Stimulated activated CD4-positive, alpha-beta T cell treated with anti-CD3 and anti-CD28 coated beads, Interleukin-4, amount 100 ng/mL, for 48 hours (primary cell): ENCODE measurements at places on chromosomes 12 and 14.

- no peak for DNase-seq
Measured at GRCh38 chr14:97268097-97268496, 470.9 kb downstream of the VRK1 start.

GRCh38 chr12:80053051-80053790, 46.1 kb upstream of the OTOGL start:
- no peak for DNase-seq

GRCh38 chr14:67389275-67389674, 22.7 kb downstream of the PLEK2 start:
- DNase-seq: no peak

GRCh38 chr14:70265422-70265821, 76.7 kb upstream of the SLC8A3 start:
- no peak for DNase-seq

DNA sequence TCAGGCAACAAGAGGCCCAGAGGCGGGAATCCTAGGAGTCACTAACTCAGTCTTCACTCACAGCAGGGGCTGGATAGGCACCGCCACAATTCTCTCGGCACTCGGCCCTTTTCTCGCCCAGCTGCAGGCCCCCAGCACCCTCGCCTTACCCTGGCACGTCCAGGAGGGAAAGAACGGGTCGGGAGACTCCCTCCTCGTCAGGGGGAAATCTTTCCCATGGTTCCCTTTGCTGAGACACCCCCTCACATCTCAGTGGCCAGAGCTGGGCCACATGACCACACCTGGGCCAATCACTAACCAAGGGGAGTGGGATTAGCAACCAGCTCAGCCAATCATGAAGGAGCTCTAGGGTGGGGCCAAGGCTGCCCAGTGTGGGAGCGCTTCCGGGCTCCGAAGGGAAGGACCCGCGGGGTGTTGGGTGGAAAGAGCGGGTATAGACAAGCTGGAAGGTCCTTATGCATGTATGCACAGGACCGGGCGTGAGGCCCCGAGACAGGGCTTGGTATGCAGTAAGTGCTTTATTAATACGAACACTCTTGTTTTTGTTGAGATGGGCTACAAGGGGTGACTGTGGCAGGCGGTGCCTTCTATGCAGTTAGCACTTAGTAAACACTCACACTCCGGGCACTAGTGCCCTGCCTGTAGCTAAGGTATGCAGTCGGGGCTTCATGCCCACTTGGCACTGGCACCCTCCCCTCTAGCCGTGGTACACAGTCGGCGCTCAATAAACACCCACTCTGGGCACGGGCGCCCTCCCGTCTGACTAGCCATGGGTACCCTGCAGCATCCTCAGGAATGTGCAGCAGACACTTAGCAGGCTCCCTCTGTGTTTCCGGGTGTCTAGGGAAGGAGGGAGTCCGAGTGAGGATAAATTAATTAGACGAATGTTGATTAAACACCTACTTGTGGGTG, 40.3 kb downstream of the ADGRD1 start:
- no peak for DNase-seq

DNA sequence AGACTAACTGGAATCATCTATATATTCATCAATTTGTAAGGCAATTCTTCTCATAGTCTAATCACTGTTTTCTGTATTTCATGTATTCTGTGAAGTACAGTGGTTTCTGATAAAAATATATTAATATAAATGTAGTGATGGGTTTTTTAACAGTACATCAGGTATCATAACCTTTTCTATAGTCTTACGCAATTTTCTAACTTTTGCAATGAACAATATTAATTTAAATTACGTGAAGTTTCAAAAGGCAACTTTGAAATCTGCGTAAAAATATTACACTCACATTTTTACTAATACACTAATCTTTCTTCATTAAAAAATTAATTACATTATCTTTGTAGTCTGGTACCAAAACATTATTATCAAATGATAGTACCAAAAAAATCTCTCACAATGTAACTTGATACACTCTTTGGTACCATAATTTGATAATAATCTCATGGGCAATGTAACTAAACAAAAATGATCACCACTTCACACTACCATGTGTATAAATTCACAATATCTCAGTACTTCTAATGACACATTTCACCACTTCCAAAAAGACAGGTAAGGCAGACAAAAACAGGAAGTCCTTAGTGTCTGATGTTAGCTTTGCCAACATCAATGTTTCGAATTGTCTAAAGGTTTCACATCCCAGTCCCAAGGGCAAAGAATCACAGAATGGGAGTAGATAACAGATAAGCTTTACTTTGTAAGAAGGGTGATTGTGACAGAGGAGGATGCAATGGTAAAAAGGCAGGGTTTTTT, 8.7 kb downstream of the DNAI7 start:
- DNase-seq: no peak

DNA sequence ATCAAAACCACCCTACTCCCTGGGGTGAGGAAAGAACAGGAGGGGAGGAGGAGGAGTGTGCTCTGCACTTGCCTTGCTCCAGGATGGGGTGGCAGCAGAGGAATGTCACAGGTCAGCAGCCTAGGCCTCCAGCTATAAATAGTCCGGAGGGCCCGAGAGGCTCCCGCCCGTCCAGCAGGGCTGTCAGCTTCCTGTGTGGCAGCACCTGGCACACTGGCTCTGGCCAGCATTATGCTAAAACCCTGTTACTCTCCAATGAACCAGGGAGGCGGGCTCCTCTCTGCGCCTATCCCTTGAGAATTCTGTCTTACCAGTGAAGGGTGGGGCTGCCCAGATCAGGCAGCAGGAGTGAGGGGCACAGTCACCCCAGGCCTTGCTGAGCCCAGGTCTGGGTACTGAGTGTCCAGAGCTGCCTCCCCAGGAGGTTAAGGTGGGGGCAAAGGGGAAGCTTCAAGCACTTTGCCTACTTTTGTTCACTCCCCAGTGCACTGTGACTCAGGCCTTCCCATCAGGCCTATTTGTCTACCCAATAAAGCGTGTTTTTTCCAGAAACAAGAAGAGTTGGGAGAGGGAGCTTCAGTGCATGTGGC, 1.2 kb upstream of the COX14 start:
- DNase-seq: no peak

- DNase-seq: no peak
Measured at GRCh38 chr14:53545217-53545616, 392.1 kb upstream of the DDHD1 start.

DNA sequence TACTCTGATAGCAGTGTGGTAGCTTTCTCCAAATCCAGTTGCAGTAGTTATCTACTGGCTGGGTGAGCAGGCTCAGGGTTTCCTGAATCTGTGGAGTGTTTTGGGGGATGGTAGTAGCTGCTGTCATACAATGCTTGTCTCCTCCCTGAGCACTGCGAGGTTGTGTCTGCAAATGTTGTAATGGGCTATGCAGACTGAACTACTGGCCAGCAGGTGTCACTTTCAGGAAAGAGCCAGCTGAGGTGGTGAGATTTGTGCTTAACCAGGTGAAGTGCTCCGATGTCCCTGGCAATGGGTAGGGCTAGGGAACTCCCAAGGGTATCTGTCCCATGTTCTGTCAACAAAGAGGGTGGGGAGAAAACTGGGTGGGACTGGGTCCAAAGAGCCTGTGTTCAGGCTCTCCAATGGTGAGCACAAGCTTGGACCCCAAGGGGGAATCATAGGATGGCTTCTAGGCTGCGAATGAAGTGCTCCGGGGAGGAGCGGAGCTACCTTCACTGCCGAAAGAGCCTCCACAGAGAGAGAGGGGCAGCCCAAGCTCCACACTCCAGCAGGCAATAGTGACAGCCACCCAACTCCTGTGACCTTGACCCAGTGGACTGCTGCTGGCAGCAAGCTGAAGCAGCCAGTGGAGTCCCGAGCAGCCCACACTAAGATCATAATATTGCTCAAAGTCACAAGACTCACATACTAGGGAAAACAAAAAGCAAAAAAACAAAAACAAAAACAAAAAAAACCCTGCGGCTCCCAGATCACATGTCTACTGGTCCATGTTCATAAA, 1324.0 kb upstream of the USP15 start:
- DNase-seq: no peak

DNA sequence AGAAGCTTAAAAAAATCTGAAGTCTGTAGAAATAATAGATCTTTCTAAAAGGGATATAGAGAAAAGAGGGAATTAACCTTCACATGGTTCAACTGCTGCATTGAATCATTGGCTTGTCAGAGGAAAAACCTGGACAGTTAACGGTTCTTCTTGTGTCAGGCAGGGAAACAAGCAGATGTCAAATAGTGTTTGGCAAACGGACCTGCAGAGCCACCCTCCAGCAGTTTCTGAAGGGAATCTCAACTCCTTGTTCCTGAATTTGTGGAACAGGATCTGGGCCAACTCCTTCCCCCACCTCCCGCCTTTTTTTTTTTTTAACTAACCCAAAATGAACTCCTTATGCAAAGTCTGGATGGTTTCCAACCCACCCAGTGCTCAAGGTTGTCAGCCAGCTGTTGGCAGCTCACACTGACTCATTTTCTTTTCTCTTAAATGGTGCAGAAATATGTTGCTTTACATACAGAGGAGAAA, 187.3 kb downstream of the CAND1 start:
- no peak for DNase-seq

GRCh38 chr14:55585854-55586253, 5.8 kb downstream of the KTN1 start:
- DNase-seq: no peak

DNA sequence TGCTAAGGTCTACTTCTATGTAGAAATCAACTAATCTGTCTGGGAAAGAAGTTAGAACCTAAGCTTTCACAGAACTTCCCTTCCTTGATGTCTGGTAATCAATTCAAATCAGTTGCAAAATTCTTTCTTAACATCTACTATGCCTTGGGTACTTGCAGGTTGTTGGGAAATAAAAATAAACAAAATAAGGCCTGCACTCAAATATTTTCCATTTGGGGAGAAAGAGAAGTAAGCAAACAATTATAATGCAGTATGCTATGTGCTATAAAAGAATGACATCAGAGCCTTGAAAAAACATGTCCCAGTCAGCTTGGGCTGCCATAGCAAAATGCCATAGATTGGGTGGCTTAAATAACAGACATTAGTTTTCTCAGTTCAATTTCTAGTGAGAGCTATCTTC, 425.9 kb upstream of the DCN start:
- DNase-seq: no peak

- DNase-seq: no peak
Measured at GRCh38 chr12:54251667-54252284, 28.1 kb downstream of the CBX5 start.

DNA sequence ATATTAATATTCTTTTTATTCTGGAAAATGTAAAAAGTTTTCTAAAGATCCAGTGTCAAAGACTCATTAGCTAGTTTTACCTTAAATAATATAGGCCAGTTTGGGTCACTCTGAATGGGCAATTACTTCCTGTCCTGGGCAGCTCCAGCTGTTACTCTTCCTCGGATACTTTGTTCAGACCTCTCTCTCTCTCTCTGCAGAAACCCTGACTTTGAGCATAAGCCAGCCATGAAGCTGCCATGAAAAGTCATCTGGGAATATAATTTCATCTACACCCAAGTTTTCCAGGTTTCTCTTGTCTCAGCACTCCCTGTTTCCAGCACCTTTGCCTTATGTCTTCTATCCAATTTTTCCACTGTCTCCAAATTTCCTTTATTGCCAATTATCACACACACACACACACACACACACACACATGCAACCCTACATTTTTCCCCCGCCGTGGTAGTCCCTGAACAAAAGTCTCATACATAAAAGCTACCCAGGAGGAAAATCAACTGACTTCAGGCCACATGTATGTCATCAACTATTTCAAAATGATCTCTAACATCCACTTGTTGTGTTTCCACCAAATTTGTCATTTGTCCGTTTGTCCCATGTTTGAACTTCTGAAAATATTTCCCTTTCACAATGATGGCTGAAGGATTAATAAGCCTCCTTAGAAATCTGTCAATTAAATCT, 318.1 kb downstream of the SSPN start:
- no peak for DNase-seq

DNA sequence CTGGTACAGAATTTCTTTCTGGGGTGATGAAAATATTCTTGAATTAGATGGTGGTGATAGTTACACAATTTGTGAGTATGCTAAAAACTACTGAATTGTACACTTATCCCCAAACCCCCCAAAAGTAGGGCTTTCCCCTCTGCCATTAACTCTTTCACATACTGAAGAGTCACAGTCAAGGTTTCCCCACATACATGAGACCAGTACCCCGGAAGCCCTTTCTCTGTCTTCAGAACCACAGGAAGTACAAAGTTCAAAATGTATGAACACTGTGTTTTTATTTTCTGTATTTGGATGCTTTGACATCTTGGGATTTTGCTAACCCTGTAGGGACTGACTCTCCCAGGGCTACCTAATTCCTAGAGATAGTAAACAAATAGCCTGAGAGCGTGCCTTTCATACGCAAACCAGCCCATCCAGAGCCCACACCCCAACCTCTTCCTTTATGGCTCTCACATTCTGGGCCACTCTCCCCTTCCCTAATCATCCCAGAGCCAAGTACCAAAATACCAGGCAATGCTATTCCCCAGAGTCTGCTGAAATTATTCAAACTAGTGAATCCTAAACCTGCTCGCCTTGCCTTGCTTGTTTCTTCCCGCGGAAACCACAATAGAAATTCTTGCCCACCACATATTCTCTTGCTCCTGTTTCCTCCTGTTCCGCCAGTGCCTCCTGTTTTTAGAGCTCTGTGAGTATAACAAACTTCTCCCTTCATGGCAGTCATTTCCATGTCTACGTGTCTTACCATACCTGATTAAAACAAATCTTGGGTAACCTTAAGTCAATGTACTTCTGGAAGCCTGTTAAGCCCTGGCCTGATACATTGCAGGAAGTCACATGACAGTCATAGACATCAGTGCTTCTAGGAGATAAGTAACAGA, 524.8 kb downstream of the FUT8 start:
- DNase-seq: no peak

DNA sequence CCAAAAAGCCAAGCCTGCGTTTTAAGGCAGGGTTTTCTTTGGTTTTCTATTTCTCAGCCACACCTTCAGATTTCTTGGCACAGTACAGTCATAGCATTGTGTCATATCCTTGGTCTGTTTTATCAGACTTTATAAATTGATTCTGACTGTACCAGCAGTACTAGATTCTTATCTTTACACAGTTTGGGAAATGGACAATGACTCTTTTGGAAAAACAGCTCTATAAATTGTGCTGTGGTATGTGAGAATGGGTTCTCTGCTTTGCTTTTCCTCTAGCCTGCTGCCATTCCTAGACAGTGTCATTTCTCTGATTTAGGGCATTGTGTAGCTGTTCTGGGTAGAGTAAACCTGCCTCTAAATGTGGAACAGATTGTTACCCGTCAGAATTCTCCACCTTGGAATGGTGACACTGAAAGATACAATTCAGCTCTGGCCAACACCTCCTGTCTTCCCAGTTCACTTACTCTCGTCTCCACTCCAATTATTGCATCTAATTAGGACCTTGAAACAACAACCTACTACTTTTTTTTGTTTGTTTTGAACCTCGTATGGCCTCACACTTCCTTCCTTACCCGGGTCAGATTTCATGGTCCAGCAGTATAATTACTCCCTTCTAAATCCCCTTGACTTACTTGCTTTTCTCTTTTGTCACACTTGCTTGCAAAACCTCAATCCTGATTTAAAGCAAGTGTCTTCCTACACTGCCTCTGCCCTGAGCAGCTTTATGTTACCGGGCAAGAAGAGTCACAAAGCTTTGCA, 226.3 kb downstream of the ERC1 start:
- no peak for DNase-seq

DNA sequence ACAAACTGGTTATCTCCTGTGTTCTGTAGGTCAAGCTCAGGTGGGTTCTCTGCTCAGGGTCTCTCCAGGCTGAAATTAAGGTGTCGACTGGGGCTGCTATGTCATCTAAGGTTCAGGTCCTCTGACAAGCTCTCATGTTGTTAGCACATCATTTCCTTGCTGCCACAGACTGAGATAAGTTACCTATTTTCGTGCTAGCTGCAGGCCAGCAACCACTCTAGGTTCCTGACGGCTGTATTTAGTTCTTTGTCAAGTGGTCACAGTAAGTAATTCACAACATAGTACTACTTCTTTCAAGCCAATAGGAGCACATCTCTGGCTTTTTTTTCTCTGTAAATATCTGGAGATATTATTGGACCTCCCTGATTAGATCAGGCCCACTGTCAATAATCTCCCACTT, 169.3 kb upstream of the CAND1 start:
- no peak for DNase-seq
